ENCODE measurements at places on chromosomes 4 and X. TPM values are rescaled to one million over a fixed set of nuclear protein-coding genes. Genes with fewer than 3 reads are reported as not detected.

The RIBC1 gene
- 0.77 TPM for total RNA-seq

The DAPP1 gene
- not detected for total RNA-seq

The CDKL5 gene
- total RNA-seq = 5.0 TPM

The RASGEF1B gene
- total RNA-seq = 0.51 TPM

The SCARB2 gene
- total RNA-seq = 365 TPM

The UTP14A gene
- 17.5 TPM for total RNA-seq

The SOD3 gene
- 34.8 TPM for total RNA-seq

The METTL14 gene
- 18.2 TPM for total RNA-seq

The PARM1 gene
- total RNA-seq = 0.77 TPM

The FGD1 gene
- total RNA-seq = 4.5 TPM

The TMEM47 gene
- 128 TPM for total RNA-seq

The ADAM29 gene
- total RNA-seq = not detected

The MEPE gene
- not detected for total RNA-seq

The UGT8 gene
- total RNA-seq = not detected

The ANXA3 gene
- total RNA-seq = 7.2 TPM

The PROM1 gene
- 0.17 TPM for total RNA-seq

The TMEM154 gene
- total RNA-seq = 0.50 TPM

The MAGEE1 gene
- 1.2 TPM for total RNA-seq

The PPP1R2C gene
- total RNA-seq = not detected

The NEIL3 gene
- total RNA-seq = 4.5 TPM

The ADGRA3 gene
- total RNA-seq = 25.2 TPM

The KLHL13 gene
- total RNA-seq = 22.5 TPM

The FAM133A gene
- 0.17 TPM for total RNA-seq

The BBS12 gene
- 7.4 TPM for total RNA-seq

The TCEANC gene
- total RNA-seq = 7.3 TPM

The REPS2 gene
- 0.50 TPM for total RNA-seq

The TBC1D9 gene
- 25.4 TPM for total RNA-seq

The FAM9C gene
- total RNA-seq = under 0.01 TPM

The NHS gene
- 3.8 TPM for total RNA-seq

The GAGE12J gene
- total RNA-seq = not detected

The SUPT20HL2 gene
- total RNA-seq = not detected

The XAGE1B gene
- total RNA-seq = not detected

The ARAP2 gene
- total RNA-seq = 3.0 TPM

The NLRP2B gene
- total RNA-seq = under 0.01 TPM
